ENCODE measurements at places on chromosomes 3 and 15.
A peak's percentile ranks its signal among the peaks of the same experiment; 100 is the strongest.

DNA sequence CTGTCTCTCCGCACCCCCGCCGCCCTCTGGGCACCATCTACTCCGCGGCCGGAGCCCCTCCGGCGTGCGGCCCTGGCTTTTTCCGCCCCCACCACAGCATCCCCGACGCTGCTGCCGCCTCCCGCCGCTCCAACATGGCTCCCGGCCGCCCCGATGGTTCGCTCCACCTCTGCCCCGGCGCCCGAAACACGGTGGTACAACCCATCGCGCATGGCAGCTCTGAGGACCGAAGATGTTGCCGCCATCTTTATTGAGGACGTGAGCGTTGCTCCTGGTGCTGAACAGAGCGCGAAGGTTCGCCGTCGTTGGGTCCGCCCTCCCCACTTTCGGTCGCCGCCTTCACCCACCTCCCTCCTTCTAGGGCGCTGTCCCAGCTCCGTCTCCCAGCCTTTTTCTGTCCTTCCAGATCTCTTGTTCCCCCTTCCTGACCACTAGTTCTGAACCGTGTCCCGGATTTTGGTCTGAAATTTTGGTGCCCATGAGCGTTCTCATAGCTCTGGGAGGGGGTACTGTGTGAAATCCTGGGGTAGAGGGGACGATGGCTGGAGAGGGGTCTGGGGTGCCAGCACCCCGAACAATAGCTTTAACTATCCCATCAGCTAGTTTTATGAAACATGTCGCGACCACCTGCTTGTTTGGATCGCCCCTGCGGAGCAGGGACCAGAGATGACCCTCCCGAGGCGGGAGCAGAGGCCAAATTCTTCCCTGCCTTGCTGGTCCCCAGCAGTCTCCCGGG, at the start of gene CELSR3:
Gene CELSR3 (minus strand): TSS at position 134 of the 736 bp plus-strand sequence. CDS start 252 bp downstream, outside the sequence.
- DNase-seq: peak; percentile 39

DNA sequence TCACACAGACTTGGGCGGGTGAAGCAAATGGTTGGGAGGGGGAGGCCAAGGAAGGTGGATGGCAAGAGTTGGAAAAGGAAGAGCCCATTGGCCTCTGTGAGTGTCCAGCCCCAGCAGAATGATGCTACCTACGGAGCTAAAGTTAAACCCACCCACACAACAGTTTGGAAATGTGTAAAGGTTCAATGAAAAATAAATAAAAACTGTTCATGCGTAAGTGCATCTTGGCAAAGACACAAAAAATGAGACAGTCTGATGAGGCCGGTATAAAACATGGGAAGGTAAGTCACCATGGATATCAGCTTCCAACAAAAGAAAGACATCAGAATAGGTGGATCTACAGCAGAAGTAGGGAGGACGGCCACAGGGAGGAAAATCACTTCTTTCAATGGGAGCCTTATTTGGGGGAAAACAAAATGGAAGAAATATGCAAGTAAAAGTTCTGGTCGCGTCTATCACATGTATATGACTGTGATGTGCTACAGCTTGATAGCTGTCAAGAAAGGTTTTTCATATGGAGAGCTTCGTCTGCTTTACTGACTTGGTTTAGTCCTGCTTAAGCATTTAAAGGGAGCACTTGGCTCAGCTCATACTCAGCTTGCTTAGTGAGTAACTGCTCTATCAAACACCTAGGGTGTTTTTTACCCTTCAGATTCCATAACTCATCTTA, 82.8 kb downstream of the TIGIT start:
- DNase-seq: no peak

DNA sequence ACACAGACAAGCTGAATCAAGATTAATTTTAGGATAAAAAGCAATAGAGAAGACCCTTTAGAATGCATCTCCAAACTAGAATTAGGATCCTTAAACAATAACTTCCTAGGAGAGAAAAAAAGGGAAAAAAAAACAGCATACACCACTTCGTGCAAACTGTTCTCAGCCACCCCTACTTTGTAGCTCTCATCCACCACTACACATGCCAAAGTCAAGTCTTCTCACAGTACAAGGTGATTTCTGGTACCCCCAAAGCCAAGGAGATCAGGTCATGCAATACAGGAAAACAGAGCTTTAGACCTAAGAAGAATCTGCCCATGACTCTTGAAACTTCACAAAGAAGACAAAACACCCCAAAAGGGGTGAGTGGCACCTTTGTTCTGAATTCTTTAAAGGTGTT, 166.9 kb downstream of the SUCNR1 start:
- DNase-seq: no peak

DNA sequence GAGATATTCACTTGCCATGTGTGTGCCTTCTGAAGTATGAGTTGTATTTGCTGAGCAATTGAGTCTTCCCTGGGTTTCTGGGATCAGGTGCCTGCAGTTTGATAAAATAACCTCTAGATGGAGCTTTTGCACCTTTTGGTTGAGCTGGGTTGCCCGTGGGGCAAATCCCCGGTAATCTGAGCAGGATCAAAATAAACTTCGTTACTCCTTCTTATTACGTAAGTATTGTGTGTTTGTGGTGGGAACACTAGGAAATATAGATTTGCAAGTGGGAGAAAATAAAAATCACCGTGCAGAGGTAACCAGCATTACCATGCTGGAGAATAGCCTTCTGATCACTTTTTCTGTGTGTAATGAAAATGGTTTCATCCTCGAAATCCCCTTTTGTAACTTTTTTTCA, 277.4 kb upstream of the NR2E3 start:
- DNase-seq: no peak

DNA sequence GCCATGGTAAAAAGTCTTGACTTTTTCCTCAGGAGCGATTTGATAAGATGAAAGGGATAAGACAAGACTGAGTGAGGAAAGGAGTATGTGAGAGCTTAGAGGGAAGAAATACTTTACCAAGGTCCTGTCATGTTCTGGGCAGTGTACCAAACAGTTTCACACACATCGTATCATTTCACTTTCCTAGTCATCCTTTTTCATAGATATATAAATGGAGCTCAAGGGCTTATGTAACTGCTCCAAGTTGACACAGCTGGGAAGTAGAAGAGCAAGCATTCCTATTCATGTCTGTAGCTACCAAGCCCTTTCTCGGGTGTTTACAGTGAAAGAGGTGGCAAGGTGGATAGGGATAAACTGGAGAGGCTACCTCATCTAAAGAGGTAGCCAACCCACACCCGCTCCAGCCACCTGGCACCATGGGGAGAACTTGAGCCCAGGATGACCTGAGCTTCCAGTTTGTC, 57.4 kb downstream of the MRPS25 start:
- no peak for DNase-seq

- no peak for DNase-seq
Measured at GRCh38 chr15:57647071-57647790, 55.5 kb downstream of the MYZAP start.

DNA sequence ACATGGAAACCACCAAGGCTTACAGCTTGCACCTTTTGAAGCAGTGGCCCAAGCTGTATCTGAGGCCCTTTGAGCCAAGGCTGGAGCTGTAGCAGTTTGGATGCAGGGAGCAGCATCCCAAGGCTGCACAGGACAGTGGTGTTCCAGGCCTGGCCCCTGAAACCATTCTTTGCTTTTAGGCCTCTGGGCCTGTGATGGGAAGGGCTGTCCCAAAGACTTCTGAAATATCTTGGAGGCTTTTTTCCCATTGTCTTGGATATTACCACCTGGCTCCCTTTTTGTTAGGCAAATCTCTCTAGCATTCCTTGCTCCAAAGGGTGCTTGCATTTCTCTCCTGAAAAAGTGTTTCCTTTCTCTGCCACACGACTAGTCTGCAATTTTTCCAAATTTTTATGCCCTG, 302.8 kb upstream of the MDFIC2 start:
- no peak for DNase-seq

GRCh38 chr15:65512807-65513416, 4.6 kb downstream of the DPP8 start:
- DNase-seq: no peak

DNA sequence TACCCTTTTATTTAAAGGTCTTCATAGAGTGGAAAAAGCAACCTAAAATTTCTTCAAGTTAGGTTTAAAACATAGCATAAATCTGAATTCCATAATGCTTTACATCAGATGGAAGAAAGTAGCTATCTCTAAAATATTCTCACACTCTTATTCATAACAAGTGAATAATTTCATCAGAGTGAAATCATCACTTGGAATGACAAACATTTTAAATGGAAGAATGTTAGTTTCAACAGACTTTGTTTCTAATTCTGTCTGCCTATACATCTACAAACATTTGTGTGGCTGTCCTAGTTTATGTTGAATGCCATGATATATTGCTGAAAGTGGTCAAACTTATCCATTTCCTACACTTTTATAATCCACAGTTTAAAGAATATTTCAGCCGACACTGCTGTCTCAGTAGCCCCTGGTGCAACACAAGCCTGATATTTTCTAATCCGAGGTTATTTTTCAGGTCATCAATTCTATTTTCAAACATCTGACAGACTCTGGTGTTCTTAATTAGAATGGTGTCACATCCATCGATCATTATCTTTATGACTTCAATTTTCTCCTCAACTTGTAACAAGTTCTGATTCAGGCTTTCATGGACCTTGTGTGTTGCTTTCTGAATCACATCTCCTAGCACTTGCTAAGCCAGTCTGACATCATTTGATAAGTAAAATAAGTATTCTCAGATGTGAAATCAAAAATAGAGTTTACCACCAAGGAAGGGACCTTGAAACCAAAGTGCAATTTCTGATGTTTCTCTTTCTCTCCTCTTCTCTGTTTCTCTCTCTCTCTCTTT, 17.1 kb upstream of the CNTN3 start:
- no peak for DNase-seq

DNA sequence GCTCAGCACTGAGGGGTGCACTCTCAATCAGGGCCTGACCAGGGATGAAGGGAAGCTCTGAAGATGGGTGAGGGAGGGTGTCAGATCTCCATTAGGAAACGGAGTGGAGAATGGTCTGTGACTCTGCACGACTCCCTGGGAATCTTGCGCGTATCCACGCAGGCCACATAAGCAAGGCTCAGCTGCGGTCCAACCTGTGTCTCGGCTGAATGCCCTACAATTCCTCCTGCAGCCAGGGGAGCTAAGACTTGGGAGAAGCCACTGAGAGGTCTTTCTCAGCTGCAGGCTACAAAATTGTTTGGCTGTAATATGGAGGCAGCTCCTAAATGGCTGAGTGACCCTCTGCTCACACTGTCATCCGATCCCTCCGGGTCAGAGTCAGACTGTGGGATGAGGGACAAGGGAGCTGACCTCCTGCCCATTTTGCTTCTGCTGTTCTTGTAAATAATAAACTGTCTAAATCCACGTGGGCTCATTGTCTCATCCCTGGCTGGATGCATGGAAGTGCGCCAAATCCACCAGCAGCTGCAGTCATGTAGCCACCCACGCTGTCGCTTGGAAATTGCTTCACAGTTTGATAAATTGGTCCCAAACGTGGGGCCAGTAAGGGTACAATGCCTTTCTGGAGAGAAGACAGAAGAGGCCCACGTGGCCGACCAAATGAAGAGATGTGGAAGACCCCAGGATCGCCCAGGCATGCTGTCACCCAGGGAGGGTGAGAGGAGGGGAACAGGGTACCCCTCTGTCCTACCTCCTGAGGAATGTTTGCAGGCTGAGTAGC, 30.5 kb downstream of the ALS2CL start:
- DNase-seq: no peak

DNA sequence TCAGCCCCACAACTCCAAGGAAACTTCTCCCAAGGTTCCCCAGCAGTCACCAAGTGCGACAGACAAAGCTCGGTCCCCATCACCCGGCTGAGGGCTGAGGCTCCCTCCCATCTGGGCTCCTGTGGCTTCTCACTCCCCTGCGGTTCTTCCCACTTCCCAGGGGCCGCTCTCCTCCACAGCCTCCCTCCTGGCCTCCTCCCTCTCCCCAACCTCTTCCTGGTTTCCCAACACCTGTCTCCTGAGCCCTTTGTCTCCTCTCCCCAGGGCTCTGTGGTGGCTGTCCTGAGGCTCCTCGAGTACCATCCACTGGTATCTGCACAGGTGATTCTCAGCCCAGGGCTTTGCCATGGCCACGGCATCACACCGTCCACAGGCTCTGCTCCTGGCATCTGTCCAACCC, 113.2 kb upstream of the NSMCE3 start:
- DNase-seq: no peak

DNA sequence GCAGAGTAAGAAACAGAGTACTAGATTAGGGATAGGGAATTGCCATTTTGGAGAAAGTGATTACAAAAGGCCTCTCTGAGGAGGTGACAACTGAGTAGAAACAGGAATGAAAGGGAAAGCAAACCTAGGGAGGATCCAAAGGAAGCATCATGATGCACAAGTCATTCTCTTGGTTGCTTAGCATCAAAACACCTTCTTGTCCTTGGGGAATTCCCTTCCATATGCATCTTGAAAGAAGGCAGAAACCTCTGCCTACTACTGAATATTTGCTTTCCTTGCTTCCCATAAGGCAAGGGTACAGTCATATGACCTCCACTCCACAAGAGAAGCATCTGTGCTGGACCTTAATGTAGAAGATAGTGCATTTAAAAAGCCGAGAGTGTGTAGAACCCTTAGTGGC, 24.1 kb downstream of the GABPB1 start:
- DNase-seq: no peak

DNA sequence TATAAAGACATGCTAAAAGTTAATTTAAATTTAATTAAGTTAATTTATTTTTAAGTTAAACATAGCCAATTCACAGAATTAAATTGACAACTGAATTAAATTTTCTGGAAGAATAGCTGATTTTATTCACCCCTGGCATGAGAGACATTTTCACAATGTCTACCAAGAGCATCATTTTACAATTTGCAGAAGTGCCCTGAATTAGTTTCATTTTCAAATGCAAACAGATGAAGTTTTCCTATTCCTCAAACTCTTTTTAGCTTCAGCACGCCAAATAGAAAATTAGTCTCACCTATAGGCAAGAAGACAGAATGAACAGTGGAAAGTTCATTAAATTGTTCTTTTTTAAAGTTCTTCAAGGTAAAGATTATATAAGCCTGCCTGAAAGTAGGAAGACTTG, 259.3 kb downstream of the ZBBX start:
- DNase-seq: no peak

- no peak for DNase-seq
Measured at GRCh38 chr3:143901105-143901504, 52.8 kb upstream of the SLC9A9 start.

GRCh38 chr3:48532271-48532976, 24.2 kb downstream of the PFKFB4 start:
- no peak for DNase-seq

DNA sequence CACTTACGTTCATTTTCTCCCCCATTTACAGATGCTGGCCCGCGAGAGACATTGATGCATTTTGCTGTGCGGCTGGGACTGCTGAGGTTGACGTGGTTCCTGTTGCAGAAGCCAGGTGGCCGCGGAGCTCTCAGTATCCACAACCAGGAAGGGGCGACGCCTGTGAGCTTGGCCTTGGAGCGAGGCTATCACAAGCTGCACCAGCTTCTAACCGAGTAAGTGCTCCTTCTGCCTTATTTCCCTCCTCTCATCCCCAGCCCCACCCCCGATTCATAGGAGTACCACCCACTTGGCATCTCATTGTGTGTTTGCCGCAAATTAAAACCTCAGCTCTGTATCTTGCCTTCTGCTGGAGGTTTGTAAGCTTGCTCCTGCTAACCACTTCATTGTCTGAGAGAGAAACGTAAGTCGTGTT, 163.3 kb downstream of the AKAP13 start:
- DNase-seq: peak; percentile 6

GRCh38 chr3:16433701-16434151, 79.8 kb downstream of the RFTN1 start:
- no peak for DNase-seq

- no peak for DNase-seq
Measured at GRCh38 chr3:67290438-67290837, 292.3 kb downstream of the KBTBD8 start.

All from stimulated activated CD8-positive, alpha-beta memory T cell treated with anti-CD3 and anti-CD28 coated beads, Interleukin-7, amount 100 ng/mL, for 48 hours (primary cell).